ENCODE measurements at places on chromosomes 13 and 19.
A peak's percentile ranks its signal among the peaks of the same experiment; 100 is the strongest.

DNA sequence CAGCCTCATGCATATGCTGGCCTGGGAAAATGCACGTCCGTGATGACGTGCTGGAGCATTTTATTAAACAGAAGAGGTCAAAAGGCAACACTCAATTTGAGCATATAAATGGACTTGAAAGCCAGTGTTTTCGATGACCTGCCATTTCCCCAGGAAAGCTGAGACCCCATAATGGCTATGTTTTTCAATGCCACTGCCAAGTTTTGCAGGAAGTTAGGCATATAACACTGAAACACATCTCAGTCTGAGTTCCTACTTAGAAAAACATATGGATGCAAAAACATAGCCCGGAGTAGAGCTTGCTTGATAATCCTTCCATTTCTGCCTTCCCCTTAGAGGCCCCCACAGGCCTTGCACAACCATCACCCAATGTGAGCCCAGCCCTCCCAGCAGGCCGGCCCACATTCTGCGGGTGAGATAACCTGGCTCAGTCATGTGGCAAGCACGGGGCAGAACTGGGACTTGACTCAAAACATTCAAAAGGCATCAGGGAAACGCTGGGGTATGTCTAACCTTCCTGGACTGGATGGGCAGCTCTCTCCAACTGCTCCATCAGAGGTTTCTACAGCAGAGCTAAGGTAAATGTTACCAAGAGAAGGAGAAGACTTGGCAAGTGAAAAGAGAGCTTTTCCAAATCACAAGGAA, 24.9 kb downstream of the EPS15L1 start:
- peak; percentile 52 for DNase-seq

DNA sequence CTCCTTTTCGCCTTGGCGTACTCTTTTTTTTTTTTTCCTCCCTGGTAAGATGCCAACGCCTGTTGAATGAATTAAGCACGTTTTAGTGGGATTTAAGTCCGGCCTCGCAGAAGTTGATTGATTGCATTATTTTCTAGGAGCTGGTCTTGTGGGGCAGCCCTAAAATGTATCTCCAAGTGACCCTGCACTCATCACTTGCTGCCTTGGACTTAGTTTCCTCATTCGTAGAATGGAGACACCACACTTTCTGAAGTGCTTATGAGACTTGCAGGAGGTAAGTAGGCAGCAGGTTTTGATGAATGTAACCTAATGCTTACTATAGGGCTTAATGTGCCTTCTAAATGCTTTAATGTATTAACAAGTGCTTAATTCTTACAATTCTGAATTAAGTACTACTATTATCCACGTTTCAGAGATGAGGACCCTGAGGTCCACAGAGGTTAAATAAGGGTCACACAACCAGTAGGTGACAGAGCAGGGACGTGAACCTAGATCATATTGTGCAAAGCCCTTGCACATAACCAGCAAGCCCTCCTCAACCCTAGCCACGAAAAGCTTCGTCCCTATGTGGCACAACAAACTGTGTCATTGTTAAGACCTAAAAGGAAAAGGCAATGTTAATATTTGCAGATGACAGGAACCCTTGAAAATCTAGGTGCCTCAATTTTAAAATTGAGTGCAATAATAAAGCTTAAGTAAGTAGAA, 514 bp upstream of the ARGLU1 start:
- DNase-seq, result no peak

- DNase-seq, result no peak
Measured at GRCh38 chr13:34583181-34583580, 358.9 kb upstream of the NBEA start.

GRCh38 chr19:54136086-54136863, 1.3 kb upstream of the CNOT3 start:
- no peak for DNase-seq

- DNase-seq, result no peak
Measured at GRCh38 chr13:47251771-47252170, 354.9 kb upstream of the HTR2A start.

DNA sequence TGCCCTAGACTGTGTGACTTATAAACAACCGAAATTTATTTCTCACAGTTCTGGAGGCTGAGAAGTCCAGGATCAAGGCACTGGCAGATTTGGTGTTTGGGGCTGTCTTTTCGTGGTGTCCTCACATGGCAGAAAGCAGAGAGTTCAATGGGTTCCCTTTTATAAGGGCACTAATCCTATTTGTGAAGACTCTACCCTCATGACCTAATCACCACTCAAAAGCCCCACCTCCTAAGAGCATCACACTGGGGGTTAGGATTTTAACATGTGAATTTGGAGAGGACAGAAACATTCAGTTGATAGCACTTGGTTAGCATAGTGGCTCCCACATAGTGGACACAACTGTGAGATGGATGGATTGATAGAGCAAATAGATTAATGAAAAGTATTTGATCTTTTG, 21.5 kb upstream of the GPR18 start:
- DNase-seq, result no peak

DNA sequence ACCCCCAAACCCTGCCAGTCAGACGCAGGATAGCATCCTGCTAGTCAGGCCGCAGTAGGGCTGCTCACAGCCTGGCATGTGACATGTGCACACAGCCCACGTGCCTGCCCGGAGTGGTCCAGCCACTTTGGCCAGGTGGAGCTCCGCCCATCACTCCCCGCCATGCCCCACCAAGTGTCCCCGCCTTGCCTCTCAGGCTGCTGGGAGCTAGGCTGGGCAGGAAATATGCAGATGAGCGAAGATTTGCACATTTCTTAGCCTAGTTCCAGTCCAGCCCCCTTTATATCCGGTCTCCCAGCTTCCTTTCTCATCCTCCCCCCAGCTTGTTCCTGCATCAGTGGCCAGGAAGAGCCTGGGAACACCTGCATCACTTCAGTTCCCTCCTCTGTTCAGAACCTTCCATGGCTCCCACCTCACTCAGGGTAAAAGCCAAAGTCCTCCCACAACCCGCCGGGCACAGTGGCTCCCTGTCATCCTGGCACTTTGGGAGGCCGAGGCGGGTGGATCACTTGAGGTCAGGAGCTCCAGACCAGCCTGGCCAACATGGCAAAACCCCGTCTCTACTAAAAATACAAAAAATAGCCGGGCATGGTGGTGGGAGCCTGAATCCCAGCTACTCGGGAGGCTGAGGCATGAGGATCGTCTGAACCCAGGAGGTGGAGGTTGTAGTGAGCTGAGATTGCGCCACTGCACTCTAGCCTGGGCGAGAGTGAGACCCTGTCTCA, 2.3 kb upstream of the DOCK6 start:
- no peak for DNase-seq
